Activated gamma-delta T cell treated with anti-CD3 and anti-CD28 coated beads, Interleukin-2, amount 50 U/mL, for 16 hours (primary cell): ENCODE measurements at places on chromosomes 3 and 15.
A peak's percentile ranks its signal among the peaks of the same experiment; 100 is the strongest.

GRCh38 chr3:36893137-36893557, 51.7 kb downstream of the TRANK1 start:
- peak; percentile 14 for DNase-seq

DNA sequence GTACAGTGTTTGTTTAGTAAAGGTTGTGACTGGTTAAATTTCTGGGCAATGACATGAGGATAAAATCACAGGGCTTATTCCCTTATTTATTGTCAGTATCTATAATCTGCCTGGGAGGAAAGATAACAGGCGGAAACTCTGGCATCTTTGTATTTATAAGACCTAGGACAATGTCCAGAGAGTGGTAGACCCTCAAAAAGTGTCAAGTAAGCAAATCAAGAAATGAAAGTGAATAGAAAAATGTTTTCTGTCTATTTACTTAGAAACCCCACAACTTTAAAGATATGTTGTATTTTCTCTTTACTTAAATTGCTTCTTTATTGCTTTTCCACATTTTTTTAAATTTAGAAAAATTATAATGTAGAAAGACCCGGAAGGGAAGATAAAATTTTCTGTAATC, 544.6 kb downstream of the EDEM1 start:
- no peak for DNase-seq

DNA sequence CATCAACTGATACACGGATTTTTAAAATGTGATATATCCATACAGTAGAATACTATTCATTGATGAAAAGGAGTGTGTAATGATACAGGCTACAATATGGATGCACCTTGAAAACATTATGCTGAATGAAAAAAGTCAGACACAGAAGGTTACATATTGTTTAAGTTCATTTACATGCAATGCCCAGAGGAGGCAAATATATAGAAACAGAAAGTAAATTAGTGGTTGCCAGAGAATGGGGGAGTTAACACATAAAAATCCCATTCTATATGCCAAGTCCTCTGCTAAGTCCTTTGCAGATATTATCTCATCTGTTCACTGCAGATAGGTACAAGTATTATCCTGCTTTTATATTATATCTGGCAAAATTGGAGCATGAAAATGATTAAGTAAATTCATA, 22.1 kb upstream of the CDIN1 start:
- DNase-seq: no peak

GRCh38 chr3:113021471-113021870, 30.7 kb downstream of the GTPBP8 start:
- no peak for DNase-seq

DNA sequence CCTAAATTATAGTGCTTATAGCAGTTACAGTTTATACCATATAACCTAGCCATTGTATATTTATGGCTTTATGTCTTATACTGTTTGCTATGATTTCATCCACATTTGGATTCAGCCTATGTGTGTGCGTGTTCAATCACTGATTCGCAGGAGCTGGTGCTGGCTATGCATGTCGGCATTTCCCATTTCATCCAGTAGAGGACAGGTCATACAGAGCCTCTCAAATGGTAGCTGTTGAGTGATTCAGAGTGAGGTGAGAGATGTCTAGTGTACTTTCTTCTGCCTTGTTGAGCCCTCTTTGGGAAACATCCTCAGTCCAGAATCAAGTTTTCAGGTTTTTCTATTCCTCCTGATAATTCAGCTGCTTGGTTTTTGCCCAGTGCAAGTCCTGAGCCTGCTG, 76.1 kb downstream of the FRMD4B start:
- no peak for DNase-seq

- no peak for DNase-seq
Measured at GRCh38 chr3:139016430-139017048, 4.2 kb downstream of the PRR23B start.

DNA sequence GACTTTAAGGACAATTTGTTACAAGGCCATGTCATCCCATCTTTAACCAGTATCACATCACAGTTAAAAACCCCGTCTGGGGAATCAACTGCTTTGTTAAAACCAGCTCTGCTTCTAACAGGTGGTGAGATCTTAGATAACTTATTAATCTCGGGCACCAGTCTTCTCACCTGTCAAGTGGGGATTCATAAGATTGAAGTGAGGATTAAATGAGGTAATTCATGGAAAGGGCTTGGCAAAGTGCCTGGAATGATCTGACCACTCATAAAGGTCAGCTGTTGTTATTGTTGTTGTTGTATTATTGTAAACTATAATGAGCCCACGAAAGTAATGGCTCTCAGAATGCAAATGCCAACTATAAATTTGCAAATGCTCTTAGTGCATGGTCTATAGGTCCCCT, 30.1 kb upstream of the SLC24A5 start:
- DNase-seq: no peak

- DNase-seq: no peak
Measured at GRCh38 chr3:19216669-19217337, 68.5 kb downstream of the KCNH8 start.

DNA sequence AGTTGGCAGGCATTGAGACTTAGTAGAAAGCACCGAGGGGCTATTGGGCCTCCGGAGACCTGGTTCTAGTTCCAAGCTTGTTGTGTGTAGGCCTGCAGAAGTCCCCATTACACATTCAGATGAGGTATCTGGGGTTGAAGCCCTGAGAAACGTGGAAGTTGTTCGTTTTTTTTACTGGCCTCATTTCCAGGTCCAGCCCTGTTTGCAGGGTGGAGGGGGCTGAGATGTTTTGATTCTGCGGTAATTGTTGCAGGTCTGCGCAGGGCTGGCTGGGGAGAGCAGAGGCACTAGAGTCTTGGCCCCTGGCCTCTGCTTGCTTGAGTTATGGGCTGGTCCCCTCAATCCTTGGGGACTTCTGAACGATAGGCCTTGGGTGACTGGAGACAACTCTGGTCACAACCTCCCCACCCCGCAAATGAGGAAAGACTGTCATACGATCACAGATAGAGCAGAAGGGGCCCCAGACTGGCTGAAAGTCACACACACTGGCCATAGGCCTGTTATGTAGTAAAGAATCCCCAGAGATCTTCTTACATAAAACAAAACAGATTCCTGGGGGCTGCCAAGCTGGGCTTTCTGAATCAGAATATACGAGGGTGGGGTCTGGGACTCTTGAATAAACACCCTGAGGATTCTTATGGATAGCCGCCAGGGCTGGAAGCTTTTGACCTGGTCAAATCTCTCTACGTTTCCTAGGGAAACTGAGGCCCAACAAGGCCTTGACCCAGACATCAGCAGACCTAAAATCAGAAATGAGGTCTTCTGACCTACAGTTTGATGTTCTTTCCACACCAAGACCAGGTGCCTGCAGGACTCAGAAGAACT, 15.6 kb downstream of the KBTBD13 start:
- no peak for DNase-seq

- no peak for DNase-seq
Measured at GRCh38 chr15:99247062-99247461, 2.3 kb downstream of the TTC23 start.

DNA sequence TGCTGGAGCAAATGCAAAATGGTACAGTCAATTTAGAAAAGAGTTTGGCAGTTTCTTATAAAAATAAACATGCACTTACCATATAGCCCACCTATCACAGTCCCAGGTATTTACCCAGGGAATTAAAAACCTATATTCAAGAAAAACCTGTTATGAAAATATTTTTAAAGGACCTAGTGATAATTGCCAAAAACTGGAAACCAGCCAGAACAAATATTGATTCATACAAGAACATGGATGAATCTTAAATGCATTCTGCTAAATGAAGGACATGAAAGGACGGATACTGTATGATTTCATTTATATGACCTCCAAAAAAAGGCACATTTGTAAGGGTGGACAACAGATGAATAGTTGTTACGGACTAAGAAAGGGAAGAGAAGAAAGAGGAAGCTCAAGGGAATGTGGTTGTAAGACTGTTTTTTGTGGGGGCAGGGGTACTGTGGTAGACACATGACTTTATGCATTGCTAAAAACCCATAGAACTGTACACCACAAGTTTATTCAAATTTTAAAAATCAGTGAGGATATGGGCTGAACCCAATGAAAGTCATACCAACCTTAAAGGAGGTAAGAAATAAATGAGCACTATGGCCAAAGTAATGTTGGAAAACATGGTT, 61.0 kb downstream of the ZBBX start:
- no peak for DNase-seq
